ENCODE measurements at places on chromosomes 5 and 9.

- DNase-seq, result no peak
Measured at GRCh38 chr5:8905021-8905420, 640.9 kb downstream of the SEMA5A start.

DNA sequence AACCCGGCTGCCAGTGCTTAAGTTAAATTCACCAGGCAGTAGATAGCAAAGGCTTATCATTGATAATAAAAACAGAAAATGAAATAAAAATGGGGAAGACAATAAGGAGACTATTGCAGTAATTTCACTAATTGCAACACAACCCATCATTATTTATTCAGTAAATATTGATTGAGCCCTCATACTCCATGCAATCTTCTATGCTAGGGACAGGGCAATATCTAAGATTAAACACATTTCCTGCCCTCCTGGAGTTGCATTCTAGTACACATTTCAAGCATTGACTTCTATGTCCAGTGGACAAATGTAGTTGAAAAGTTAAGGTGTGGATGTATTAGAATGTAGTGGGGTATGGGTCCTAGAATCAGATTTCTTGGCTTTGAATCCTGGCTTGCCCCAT lies 12.8 kb downstream of the MEGF10 start:
- DNase-seq, result no peak

DNA sequence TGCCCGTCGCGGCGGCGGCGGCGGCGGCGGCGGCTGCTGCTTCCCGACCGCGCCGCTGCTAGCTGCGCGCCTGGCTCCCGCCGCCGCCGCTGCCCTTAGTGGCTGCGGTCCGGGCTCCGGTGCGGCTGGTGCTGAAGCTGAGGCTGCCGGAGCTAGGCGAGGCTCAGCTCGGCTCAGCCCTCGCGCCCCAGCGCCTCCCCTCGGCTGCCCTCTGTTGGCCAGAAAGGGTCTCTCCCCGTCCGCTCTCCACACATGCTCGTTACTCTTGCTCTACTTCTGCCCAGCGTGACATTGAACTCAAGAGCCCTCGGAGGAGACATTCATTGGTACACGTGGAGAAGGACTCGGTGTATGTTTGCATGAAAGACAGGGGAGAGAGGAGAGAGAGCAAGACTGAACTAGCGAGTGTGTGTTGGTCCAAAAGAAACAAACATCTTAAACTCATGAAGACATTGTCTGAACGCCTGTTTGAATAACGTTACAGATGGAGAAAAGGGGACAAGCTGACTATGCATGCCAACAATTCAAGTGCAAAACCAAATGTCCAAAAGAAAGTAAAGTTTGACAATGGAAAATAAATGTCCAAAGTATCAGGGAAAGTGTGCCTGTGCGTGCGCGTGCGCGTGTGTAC lies at the start of gene HCN1:
Gene HCN1, minus strand, starts transcription at position 175 of the 631 bp plus-strand sequence.
- peak; percentile 23 for DNase-seq

GRCh38 chr9:100440071-100440470 lies 13.1 kb downstream of the MSANTD3 start:
- DNase-seq, result no peak

GRCh38 chr5:173795601-173796000 lies 92.5 kb upstream of the CPEB4 start:
- DNase-seq, result no peak

All from stimulated activated CD8-positive, alpha-beta memory T cell treated with anti-CD3 and anti-CD28 coated beads, Interleukin-15, amount 100 ng/mL, for 48 hours (primary cell).